Activated CD4-positive, alpha-beta T cell treated with anti-CD3 and anti-CD28 coated beads, Interleukin-2, amount 50 U/mL, for 24 hours (primary cell): ENCODE measurements at places on chromosomes 5 and 9.

GRCh38 chr5:50717651-50718050, 51.2 kb downstream of the PARP8 start:
- no peak for DNase-seq

- DNase-seq = no peak
Measured at GRCh38 chr9:99986642-99987041, 80.2 kb downstream of the STX17 start.

GRCh38 chr9:68447611-68448010, 91.2 kb downstream of the PGM5 start:
- no peak for DNase-seq

- no peak for DNase-seq
Measured at GRCh38 chr5:122721127-122721526, 53.8 kb upstream of the SNX2 start.

- DNase-seq = no peak
Measured at GRCh38 chr5:65809817-65810531, 88.0 kb downstream of the NLN start.

GRCh38 chr9:133163504-133164172, at the start of gene GBGT1:
TSS of gene GBGT1 (minus strand) at chr9:133163914. CDS start at chr9:133162412, 1,502 bp downstream.
- no peak for DNase-seq

DNA sequence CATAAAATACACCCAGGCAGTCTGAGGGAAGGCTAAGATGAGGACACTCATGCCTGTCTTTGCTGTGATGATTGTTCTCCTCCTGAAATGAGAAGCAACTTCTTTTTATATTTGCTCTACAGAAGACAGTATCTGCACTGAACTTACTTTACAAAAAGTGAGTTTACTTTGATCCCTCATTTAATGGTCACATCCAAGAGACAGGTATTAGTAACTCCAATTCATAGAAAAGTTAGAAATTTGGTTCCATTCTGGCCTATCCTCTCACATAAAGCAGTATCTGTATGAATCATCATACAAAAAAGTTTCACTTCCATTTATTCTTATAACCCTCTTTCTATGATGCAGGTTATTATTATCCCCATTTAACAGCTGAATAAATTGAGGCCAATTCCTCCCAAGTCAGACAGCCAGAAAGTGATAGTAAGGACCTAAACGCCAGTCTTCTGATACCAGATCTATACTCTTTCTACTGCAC, 15.2 kb downstream of the TSTD2 start:
- no peak for DNase-seq

- DNase-seq = no peak
Measured at GRCh38 chr5:173396311-173396993, 68.2 kb upstream of the STC2 start.

DNA sequence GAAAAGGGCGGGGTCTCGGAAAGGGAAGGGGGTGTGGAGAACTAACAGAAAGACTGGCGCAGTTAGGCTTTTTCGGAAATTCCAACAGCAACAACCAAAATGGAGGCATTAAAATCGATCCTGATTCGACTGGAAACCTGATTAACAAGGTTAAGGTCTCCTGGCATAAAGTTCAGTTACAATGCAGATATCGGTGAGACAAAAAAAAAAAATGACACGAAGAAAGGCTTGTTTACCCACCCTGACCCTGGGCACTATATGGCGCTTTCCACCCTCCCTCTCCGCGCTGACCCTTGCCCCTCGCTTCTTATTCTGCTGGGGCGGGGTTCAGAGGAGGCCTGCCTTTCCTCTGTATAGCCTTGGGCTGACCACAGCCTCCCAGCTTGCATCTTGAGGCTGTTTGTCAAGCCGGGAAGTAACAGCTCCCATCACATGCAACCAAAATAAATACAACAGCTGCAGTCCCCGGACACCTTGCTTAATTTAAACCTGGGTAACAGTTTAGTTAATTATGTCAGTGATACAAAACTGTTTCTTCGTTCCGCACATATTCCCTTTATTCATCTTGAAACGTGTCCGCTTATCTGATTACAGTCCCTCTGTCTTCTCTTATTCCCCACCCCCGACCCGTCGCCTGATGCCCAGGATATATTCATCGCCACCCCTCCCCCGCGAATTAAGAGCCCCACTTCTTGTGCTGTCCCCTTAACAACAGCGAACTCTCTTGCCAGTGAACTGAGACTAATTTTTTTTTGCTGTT, 795 bp upstream of the PJA2 start:
- peak; percentile 2 for DNase-seq

- DNase-seq = peak; percentile 53
Measured at GRCh38 chr9:74773886-74774479, 113.7 kb downstream of the TRPM6 start.

- DNase-seq = no peak
Measured at GRCh38 chr5:177545487-177546257, 8.7 kb downstream of the FAM193B start.

- DNase-seq = no peak
Measured at GRCh38 chr5:931570-932145, 39.0 kb downstream of the TRIP13 start.

- no peak for DNase-seq
Measured at GRCh38 chr5:73673161-73673591, 47.2 kb downstream of the ARHGEF28 start.

GRCh38 chr9:80197661-80198060, 625.9 kb downstream of the TLE4 start:
- DNase-seq = no peak

DNA sequence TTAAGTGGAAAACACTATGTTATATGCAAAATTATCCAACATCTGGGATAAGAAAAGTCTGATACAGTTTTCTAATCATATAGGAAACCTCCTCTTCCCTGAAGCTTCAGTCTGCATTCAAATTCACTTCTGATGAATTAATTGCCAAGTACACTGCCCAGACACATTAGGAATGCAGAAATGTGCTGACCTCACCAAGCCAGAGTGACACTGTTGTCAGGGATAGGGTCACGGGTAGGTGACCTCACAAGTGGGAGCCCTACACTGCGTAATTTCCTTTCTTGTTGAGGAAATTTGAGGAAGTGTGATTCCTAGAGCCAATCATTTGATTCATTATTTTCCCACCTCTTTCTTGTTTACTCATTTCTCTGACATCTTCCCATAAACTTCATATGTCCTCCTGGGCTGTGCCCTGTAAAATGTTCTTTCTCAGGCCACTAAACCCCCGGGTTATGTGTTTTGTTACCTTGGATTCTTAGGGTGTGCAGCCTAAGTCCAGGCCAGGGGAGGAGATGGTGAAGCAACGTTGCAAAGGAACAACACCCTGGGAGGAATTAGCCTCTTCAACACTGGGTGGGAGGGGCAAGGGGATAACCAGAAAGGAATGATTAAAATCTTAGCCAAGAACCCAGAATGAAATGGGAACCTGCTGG, 411.9 kb downstream of the MTRR start:
- DNase-seq = no peak

DNA sequence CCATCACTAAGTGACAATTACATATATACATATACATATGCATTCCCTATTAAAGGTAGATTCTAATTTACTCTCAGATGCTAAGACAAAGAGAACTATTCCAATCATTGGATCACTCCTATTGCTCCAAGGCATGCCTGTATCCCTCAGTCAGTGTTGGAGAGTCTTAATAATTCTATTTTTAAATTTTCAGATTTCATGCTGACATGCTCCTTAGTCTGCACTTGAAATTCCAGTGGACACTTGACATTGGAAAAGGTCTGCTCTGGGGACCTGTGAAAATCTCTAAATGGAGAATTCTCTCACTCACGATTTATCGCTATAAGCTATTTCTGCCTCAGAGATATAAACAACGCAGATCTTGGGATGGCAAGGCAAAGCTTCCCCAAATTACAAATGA, 3.9 kb upstream of the FUBP3 start:
- DNase-seq = no peak

- no peak for DNase-seq
Measured at GRCh38 chr9:108910402-108910801, 23.5 kb downstream of the ELP1 start.

DNA sequence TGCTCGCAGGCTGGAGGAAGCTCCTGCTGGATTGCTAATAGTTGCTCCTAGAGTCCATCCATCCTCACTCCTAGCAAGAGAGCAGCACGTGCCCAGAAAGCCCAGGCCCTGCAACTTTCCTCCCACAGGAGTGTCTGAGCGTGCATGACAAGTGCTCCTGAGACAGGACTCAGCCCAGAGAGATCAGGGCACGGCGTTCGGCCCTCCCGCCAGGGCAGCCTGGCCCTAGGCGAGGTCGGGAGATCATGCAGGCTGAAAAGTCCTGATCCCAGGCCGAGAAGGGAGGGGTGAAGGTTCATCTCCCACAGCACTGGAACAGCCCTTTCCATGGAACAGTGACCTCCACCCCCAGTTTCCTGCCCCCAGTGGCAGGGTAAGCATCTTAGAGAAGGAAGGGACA, 94.8 kb downstream of the ROR2 start:
- DNase-seq = no peak

GRCh38 chr5:160390787-160391696, 8.8 kb downstream of the FAM200C start:
- no peak for DNase-seq

GRCh38 chr5:58901271-58901670, 318.4 kb downstream of the RAB3C start:
- DNase-seq = no peak

DNA sequence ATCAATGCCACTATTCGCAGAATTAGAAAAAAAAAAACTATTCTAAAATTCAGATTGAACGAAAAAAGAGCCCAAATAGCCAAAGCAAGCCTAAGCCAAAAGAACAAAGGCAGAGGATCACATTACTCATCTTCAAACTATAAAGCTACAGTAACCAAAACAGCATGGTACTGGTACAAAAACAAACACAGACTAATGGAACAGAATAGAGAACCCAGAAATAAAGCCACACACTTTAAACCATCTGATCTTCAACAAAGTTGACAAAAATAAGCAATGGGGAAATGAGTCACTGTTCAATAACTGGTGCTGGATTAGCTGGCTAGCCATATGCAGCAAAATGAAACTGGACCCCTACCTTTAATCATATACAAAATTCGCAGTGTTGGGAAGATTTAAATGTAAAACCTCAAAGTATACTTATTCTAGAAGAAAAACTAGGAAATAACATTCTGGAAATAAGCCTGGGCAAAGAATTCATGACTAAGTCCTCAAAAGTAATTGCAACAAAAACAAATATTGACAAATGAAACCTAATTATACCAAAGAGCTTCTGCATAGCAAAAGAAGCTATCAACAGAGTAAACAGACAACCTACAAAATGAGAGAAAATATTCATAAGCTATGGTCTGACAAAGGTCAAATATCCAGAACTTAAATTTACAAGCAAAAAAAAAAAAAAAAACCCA, 153.7 kb downstream of the NDUFS4 start:
- DNase-seq = no peak

DNA sequence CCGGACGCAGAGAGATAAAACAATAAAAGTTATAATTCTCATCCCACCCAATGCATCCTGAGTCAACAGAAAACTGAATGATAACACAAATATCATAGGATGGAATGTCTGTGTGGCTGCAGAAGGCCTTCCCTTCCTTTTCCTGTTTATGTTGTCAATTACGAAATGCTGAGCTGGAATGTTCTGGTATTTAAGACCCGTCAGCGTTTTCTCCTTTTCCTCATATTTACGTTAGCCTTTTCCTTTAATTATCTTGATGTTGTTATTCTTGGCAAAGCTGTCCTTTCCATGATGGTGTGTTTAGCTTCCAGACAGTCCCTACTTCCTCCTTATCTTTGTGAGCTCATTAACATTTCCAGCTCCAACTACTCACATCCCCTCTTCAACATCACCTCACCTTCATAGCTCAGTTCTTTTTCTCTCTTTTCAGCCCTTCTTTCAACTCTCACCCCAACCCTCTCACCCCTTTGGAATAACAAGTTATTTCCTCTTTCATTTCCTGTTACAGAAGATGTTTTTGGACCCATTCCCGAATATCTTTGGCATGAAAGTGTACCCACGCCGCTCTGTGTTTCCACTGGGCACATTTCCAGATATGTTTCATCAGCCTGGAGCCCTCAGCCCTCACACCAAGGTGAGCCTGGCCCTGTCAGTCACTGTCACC, 221.6 kb downstream of the NR2F1-AS1 start:
- no peak for DNase-seq

DNA sequence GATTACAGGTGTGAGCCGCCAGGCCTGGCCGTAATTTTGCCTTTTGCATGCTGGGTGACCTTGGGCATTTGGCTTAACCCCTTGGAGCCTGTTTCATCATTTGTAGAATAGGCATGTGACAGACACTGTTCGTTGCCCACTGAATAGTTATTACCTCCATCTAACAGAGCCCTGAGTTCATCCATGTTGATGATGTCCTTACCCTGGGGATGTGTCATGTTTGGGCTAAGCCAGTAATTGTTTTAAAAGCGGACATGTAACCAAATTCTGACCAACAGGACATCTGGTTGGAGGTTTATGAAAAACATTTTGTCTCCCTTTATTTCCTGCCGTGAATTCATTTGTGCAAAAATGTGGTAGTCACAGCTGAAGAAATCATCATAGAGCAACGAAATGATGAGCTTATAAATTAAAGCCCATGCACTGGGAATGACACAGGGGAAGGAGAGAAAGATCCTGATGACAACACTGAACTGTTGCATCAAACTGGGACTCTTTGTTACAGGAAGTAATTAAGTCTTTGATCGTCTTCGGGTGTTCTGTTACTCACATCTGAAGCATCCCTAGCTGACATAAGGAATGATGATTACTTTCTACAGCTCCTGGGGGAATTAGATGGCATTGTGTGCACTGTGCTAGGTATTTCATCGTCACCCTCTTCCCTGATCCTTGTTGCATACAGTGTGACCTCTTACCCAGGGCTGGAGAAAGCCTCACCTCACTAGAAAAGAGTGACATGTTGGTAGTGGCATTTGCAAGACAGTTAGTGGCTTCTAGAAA, 117.8 kb downstream of the FGF18 start:
- no peak for DNase-seq

DNA sequence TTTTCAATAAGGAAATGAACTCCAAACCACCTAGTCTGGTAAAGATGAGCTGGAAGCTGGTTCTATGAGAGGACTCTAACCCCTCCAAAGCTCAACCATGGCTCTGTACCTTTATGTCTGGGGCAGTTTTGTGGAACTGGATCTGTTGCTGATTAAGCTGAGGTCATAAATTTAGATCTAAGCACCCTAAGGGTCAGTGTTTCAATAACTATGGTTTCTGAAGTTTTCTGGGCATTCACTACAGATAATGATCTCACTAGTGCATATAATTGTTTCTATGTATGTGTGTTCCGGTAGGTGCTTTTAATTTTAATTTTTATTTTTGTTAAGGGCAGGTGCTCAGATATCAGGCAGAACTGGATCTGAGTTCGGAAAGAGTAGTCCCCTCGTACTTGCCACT, 258.7 kb upstream of the PANK3 start:
- DNase-seq = no peak
